Lower lobe of right lung (tissue), 2 donors: ENCODE measurements at places on chromosomes 11 and 22. TPM values are rescaled to one million over a fixed set of nuclear protein-coding genes. Genes with fewer than 3 reads are reported as not detected.

Gene MUC5B
- 57.5 TPM for total RNA-seq

Gene MYO7A
- total RNA-seq = 5.5 TPM

Gene TSGA10IP
- not detected for total RNA-seq

Gene TRIM64C
- not detected for total RNA-seq

Gene CCDC15
- 1.4 TPM for total RNA-seq

Gene MMP12
- 0.27 TPM for total RNA-seq

Gene WBP2NL
- total RNA-seq = 1.9 TPM

Gene SIAE
- total RNA-seq = 41.4 TPM

Gene ZNF280A
- total RNA-seq = not detected

Gene GAL3ST1
- 1.7 TPM for total RNA-seq

Gene RASSF10
- 4.3 TPM for total RNA-seq

Gene ABTB2
- 2.7 TPM for total RNA-seq

Gene ZBED4
- total RNA-seq = 12.7 TPM

Gene TMPRSS6
- total RNA-seq = 0.53 TPM

Gene SYNGR1
- 13.4 TPM for total RNA-seq

Gene WT1
- total RNA-seq = 1.2 TPM

Gene GLYATL2
- total RNA-seq = not detected

Gene KIF18A
- 2.4 TPM for total RNA-seq

Gene DUSP8
- 8.9 TPM for total RNA-seq

Gene C11orf87
- 0.09 TPM for total RNA-seq

Gene OR8D1
- total RNA-seq = not detected
